ENCODE measurements at places on chromosomes 2 and 18. TPM values are rescaled to one million over a fixed set of nuclear protein-coding genes. Genes with fewer than 3 reads are reported as not detected.

DNA sequence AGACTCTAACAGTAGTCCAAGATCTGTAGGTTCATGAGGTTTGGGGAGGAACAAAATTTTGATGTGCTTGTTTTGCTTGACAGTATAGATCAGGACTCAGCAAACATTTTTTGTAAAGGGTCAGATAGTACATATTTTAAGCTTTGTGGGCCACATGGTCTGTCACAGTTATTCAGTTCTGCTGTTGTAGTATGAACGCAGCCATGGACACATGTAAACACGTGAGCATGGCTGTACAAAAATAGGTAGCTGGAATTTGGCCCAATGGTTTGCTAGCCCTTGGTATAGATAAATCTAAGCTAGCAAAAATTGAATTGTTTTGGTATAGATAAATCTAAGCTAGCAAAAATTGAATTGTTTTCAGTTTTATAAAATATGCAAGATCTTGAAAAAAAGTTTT is 120.5 kb downstream of the HIBCH start:
- H3K36me3 ChIP-seq: no peaks in the 10 kb centered on the region
- no peak overlapping the region for H3K27ac ChIP-seq
- H3K4me3 ChIP-seq: no peak overlapping the region
- no peaks in the 10 kb centered on the region for H3K4me1 ChIP-seq

DNA sequence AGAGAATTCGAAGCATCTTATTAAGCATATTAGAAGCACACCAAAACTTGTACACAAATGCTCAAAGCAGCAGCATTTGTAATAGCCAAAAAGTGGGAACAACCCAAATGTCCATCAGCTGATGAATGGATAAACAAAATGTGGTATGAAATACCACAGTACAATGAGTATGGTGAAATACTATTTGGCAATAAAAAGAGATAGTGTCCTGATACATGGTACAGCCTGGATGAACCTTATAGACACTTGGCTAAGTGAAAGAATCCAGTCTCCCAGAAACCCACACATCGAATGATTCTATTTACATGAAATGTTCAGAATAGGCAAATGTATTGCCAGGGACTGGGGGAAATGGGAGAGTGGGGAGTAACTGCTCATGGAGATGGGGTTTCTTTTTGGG is 3.0 kb downstream of the SPATA3 start:
- no peaks in the 10 kb centered on the region for H3K4me1 ChIP-seq
- peaks cover 6% of the 10 kb centered on the region for H3K27me3 ChIP-seq
- no peak overlapping the region for H3K4me3 ChIP-seq
- DNase-seq: no peak
- no peak overlapping the region for H3K27ac ChIP-seq
- no peaks in the 10 kb centered on the region for H3K36me3 ChIP-seq

DNA sequence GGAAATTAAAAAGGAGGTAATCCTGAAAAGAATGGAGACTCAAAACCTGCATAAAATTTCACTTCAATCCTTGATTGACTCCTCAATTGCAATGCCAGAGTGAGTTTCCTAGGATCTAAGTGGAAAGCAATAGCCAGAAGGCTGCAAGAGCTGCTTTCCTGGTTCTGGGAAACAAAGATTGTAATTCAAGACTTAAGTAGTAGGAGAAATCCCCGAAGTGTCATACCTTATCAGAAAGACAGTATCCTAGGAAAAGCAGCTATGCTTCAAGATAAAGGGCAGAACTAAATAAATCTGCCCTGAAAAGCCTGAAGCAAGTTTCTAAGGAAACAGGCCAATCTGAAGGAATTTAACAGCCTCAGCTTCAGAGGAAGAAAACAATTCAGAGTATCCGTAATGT is 390.2 kb downstream of the DSC3 start:
- H3K36me3 ChIP-seq: no peaks in the 10 kb centered on the region
- H3K27me3 ChIP-seq: no peaks in the 10 kb centered on the region
- H3K4me1 ChIP-seq: no peaks in the 10 kb centered on the region
- no peak overlapping the region for H3K27ac ChIP-seq
- no peak overlapping the region for H3K4me3 ChIP-seq
- no peak for DNase-seq

- peak overlapping the region; percentile 48 for H3K4me3 ChIP-seq
- H3K36me3 ChIP-seq: no peaks in the 10 kb centered on the region
- H3K4me1 ChIP-seq: peaks cover 37% of the 10 kb centered on the region
These were observed 786 bp downstream of the TET3 start for GRCh38 chr2:73985308-73986084.

- DNase-seq: no peak
- no peak overlapping the region for H3K4me3 ChIP-seq
- H3K27me3 ChIP-seq: no peaks in the 10 kb centered on the region
- H3K27ac ChIP-seq: no peak overlapping the region
- H3K4me1 ChIP-seq: no peaks in the 10 kb centered on the region
- no peaks in the 10 kb centered on the region for H3K36me3 ChIP-seq
These were observed 114.5 kb upstream of the MAPRE2 start for GRCh38 chr18:34926683-34927082.

DNA sequence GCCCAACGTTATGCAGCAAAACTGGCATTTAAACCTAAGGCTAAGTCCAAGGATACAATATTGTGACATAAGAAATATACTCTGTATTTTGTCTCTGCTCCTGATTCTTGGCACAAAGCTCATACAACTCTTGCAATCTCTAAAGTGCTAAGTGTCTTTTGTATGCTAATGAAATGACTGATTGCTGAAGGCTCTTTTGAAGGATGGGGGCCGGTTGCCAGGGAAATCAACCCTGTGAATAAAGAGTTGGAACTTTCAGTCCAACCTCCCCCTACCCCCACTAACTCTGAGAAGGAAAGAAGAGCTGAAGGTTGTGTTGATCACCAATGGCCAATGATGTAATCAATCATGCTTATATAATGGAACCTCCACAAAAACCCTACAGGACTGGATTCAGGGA is 40.3 kb downstream of the SESTD1 start:
- no peaks in the 10 kb centered on the region for H3K27me3 ChIP-seq
- H3K36me3 ChIP-seq: no peaks in the 10 kb centered on the region
- no peak for DNase-seq
- no peaks in the 10 kb centered on the region for H3K4me1 ChIP-seq

DNA sequence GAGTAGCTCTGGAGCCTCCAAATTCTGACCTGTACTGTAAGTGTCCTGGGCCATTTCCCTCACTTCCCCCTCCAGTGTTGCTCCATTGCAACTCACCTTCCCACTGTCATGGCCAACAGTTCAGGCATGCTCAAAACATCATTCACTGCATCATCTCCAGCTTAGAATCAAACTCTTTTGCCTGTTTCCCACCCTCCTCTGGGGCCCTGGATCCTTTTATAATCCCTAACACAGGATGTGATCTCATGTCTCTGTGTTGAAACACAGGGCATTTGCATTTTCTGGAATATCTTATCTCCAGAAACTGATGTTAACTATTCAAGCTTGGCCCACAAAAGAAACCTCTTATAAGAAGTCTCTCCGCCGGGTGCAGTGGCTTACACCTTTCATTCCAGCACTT is 3.0 kb downstream of the DPP4 start:
- peaks cover 15% of the 10 kb centered on the region for H3K4me1 ChIP-seq
- H3K27me3 ChIP-seq: peaks cover 15% of the 10 kb centered on the region
- H3K4me3 ChIP-seq: no peak overlapping the region
- no peak overlapping the region for H3K27ac ChIP-seq

- no peak overlapping the region for H3K4me3 ChIP-seq
- H3K4me1 ChIP-seq: no peaks in the 10 kb centered on the region
- H3K36me3 ChIP-seq: peaks cover 16% of the 10 kb centered on the region
- DNase-seq: no peak
- H3K27me3 ChIP-seq: no peaks in the 10 kb centered on the region
These were observed 118.0 kb downstream of the RAB3GAP1 start for GRCh38 chr2:135169900-135170753.

DNA sequence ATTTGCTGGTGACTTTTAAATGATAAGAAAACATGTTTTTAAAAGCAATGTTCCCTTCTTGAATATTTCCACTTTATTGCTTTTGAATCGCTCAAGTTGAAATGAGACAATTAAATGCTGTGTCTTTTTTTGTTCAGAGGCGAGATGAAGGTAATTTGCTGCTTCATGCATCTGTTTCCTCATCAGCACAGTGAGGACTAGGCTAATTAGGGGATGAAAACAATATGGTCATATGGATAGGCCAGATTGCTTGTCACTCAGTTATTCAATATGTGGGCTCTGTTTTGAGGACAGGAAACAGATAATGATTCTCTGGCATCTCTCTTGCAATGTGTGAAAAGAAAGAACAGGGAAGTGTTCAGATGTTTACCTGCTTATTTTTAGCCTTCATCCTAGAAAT is 61.0 kb downstream of the ERBB4 start:
- no peaks in the 10 kb centered on the region for H3K27me3 ChIP-seq
- no peak for DNase-seq
- H3K36me3 ChIP-seq: no peaks in the 10 kb centered on the region
- no peak overlapping the region for H3K4me3 ChIP-seq
- H3K27ac ChIP-seq: no peak overlapping the region

DNA sequence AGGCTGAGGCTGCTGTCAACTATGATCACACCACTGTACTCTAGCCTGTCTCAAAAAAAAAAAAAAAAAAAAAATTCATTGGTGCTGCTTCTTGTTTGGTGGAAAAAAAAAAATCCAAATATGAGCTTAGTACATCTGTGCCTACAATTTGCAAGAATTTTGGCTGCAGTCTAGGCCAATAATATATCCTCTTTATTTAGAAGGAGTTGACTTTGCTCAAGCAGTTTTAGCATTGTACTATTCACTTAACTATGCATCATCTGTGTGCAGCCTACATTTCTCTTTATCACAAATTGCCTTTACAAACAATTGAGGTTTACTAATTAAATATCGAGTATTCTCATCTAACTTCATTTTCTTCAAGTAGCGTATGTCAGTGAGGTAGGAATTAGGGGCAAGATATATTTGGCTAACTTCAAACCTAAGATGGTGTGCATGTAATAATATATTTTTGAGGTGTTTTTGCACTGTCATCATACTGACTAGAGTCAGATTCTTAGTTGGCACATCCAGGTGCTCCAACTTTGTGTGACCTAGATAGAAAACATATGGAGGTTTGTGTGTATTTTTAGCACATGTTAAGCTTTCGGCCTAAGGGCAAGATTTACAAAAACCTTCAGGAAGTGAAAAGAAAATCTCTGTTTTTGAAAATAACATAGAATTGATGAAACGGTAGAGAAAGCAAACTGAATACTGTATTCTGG is 51.8 kb downstream of the PMS1 start:
- DNase-seq: no peak
- H3K4me3 ChIP-seq: no peak overlapping the region
- H3K27ac ChIP-seq: no peak overlapping the region
- H3K27me3 ChIP-seq: no peaks in the 10 kb centered on the region
- no peaks in the 10 kb centered on the region for H3K4me1 ChIP-seq

GRCh38 chr2:160719116-160719515 is 225.5 kb upstream of the RBMS1 start:
- H3K27me3 ChIP-seq: no peaks in the 10 kb centered on the region
- H3K4me1 ChIP-seq: no peaks in the 10 kb centered on the region
- no peaks in the 10 kb centered on the region for H3K36me3 ChIP-seq
- H3K4me3 ChIP-seq: no peak overlapping the region
- H3K27ac ChIP-seq: no peak overlapping the region

DNA sequence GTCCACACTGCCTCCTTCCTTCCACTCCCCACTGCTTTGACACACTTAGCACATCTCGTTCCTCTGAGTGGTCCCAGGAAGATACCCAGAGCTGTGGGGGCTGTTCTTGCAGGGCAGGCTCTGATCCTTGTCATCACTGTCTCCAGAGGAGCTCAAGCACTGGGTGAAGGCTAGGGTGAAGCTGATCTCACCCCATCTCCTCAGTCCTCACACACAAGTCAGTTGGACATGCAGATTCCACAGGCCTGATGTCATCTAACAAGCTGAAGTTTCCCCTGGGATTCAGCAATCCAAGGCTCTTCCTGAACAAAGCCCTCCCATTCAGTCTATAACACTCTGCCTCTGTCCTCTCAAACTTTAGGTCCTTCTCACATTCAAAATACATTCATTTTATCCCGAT is 90.6 kb upstream of the RAB6C start:
- H3K27me3 ChIP-seq: no peaks in the 10 kb centered on the region
- H3K4me3 ChIP-seq: no peak overlapping the region
- peaks cover 11% of the 10 kb centered on the region for H3K4me1 ChIP-seq
- DNase-seq: no peak
- no peaks in the 10 kb centered on the region for H3K36me3 ChIP-seq
- H3K27ac ChIP-seq: no peak overlapping the region

DNA sequence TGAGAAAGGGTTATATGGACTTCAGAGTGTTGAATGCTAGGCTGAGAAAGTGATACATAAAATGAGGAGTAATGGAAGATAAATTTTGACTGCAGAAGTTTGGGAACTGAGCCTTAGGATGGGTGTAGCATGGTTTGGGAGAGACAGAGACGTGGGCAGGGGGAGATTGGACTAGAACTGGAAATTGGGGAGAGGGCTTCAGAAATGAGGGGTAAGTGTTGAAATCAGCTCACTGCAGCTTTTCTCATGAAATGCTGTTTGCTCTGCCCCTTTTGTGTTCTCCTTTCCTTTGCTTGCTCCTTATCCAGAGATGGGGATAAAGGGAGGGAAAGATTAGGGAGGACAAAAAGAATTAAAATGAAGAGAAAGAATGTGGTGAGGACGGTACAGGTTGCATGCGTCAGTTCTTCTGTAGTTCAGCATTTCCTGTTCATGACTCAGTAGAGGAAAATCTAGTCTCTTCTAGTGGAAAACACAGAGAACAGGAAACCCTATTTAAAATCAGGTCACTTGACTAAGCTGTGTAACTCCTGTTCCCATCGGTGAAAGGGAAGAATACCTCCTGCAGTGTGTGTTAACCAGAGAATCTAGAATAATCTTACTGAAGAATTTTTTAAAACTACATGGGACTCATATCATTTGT is 105.6 kb downstream of the CRIM1 start:
- H3K27ac ChIP-seq: peak overlapping the region; percentile 74
- no peaks in the 10 kb centered on the region for H3K27me3 ChIP-seq
- peaks cover 44% of the 10 kb centered on the region for H3K4me1 ChIP-seq

DNA sequence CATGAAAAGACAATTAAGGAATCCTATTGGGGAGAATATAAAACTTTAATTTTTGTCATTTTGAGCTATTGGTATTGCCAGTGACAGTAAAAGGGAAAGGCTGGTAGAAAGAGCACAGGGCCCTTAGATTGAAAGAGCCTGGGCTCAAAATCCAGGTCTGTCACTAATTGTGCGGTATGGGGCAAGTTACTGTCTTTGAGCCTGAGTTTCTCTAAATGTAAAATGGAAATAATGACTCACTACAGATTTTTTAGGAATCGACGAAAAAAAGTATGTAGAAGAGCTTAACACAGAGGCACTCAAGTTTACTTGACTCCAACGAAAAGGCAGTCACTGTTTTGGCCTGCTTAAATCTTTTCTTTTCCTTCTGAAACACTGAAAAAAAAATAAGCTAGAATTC is 7.0 kb downstream of the NDUFV2 start:
- H3K27me3 ChIP-seq: no peaks in the 10 kb centered on the region
- H3K4me3 ChIP-seq: no peak overlapping the region
- no peak overlapping the region for H3K27ac ChIP-seq

Gene CPO
- 1.9 TPM for total RNA-seq

Gene CHRND
- not detected for total RNA-seq

Gene MOCOS
- total RNA-seq: 6.5 TPM

Gene OTOS
- not detected for total RNA-seq

Gene ALS2
- 36.4 TPM for total RNA-seq
